ENCODE measurements at places on chromosomes 1 and 21. TPM values are rescaled to one million over a fixed set of nuclear protein-coding genes. Genes with fewer than 3 reads are reported as not detected.

Gene TMEM9
- total RNA-seq, result 105 TPM

DNA sequence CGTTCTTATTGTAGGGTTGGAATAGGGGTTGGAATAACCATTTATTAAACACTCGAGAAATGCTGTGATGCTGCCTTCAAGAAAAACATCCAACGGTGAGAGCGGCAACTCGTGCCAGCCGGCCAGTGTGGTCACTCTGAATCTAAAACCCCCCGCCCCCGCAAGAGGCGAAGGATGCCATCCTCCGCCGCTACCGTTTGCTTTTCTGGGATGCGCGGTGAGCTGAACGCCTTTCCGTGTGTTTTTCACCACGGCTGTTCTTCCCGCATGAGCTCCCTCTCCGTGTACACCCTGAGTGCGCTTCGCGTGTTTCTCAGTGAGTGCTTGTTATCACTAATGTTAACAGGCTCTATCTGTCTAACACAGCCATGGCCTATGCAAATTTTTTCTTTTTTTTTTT, 42.0 kb upstream of the RIPK4 start:
- DNase-seq, result no peak

DNA sequence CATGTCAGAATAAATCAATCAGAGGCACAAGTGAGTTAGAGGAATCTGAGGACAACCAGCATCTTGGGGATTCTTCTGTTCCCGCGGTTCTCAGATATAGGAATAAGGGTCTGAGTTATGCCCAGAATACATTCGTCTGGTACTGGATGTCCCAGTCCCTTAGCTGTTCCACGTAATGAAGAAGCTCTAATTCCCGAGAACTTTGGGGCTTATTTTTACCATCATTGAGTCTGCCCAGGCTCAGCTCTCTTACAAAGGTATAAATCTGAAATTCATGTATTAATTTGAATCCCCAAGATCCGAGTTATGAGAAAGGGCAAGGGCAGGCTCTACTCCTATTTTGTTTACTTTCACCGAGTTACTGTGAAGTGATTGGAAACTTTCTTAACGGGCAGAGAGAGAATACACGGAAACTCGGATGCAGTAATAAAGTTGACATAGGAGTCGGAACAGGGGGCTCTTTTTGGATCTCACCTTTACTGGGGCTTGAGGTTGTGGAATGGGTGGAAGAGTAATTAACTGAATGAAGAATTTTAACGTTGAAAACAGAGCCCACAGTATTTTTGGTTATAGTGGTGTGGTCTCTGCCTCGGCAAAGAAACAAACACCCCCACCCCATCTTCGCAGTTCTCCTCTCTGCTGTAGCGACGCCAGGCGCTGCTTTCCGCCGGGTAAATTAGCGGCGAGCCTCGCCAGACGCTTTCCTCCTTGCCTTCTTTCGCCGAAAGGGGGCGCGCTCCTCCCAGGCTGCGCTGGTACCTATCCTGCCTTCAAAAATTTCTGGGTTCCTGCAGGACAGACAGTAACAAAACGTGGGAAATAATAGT, 7.1 kb downstream of the PRRX1 start:
- no peak for DNase-seq

Gene ILDR2
- 0.69 TPM for total RNA-seq

Gene PGBD5
- total RNA-seq, result 0.06 TPM

Gene SIM2
- total RNA-seq, result 9.1 TPM

DNA sequence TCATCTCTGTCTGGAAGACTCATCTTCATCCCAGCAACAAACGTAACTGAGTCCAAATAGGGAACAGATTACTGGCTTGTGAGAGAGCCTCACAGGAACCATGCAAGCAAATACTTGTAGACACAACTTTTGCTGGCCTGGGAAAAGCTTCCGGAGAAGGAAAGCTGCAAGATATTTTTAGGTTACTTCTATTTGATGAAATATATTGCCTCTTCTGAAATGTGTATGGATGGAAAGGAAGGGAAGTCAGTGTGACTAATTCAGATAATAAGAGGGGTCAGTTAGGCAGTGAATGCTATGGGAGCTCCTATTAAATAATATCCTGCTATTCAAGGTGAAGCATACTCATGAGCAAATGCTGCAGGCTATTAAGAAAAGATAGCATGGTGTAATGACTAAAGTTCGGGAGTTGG, 20.4 kb upstream of the FGGY start:
- no peak for DNase-seq

Gene PLEKHA6
- total RNA-seq, result 36.2 TPM

Gene CYP4Z1
- total RNA-seq, result not detected

- DNase-seq, result peak; percentile 38
Measured at GRCh38 chr1:87084244-87084836, 169.9 kb downstream of the HS2ST1 start.

Gene CFHR3
- total RNA-seq, result 0.75 TPM

DNA sequence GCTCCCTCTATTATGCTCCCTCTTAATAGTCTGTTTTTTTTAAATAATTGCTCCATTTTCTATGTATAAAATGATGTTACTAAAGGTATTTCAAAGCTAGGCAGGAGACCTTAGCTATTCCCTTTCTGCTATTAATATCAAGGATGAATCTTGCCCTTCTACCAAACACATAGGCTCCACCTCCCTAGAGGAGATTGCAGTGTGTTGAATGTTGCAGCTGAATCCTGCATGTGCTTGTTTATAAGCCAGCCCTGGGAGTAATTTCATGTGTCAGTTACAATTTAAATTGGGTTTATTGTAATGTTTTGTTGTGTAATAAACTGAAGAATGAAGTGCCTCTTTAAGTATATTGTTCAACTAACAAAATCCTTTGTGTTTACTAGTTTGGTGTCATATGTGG, 66.0 kb downstream of the TMEM200B start:
- no peak for DNase-seq

Gene WDR47
- total RNA-seq, result 22.0 TPM

GRCh38 chr1:172142324-172142723, 278.2 kb upstream of the C1orf105 start:
- peak; percentile 31 for DNase-seq

- no peak for DNase-seq
Measured at GRCh38 chr21:37045556-37045955, 27.3 kb downstream of the PIGP start.

- DNase-seq, result no peak
Measured at GRCh38 chr1:43331688-43332087, 5.9 kb upstream of the MPL start.

DNA sequence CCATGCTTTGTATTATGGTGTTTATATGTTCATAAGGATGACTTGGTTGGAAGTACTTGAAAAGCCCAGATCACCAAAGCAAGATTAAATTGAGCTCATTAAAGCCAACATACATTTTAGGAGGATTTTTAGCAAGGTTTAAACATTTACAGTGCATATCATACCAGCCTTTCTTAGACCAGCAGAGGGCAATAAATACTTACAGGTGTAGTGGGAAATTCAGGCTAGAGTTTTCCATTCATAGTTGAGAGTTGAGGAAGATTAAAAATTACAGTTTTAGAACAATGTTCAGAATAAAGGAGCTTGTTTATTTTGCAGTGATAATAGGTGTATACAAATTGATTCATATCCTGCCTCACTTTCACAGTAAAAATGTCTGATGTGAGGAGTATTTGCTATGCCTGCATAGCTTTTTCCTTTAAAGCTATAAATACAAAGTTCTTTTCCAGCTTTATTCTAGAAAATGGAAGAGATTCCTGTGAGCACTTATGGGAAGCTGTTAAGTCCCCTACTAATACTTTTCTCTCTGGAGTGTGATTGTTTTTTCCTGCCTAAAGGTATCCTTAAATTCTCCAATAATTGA, 35.3 kb downstream of the DTL start:
- DNase-seq, result peak; percentile 33

DNA sequence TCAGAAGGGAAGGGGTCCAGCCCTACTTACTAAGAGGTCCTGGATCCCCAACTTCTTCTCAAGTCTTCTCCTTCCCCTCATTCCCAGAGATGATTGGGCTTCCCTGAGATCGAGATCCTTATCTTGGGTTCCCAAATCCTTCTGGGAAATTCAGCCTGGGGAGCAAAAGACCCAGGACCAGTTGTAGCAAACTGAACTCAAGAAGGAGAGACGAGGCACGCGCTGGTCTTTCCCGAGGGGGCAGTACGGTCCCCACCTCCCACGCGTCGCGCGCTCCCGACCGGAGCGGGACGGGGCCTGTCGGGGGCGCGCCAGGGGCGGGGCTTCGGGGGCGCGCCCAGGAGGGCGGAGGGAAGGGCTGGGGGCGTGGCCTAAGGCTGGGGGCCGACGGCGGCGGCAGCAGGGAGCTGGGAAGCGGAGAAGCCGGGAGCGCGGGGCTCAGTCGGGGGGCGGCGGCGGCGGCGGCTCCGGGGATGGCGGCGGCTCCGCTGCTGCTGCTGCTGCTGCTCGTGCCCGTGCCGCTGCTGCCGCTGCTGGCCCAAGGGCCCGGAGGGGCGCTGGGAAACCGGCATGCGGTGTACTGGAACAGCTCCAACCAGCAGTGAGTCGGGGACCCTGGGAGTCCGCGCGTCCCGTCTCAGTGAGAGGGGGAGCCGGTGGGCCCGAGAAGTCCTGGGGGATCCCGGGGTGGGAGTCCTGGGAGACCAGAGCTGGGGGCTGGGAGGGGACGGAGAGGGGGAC, at the start of gene EFNA3:
TSS of gene EFNA3 (plus strand) at position 369 of the 741 bp plus-strand sequence. CDS start at position 474, 105 bp downstream.
- DNase-seq, result peak; percentile 31

DNA sequence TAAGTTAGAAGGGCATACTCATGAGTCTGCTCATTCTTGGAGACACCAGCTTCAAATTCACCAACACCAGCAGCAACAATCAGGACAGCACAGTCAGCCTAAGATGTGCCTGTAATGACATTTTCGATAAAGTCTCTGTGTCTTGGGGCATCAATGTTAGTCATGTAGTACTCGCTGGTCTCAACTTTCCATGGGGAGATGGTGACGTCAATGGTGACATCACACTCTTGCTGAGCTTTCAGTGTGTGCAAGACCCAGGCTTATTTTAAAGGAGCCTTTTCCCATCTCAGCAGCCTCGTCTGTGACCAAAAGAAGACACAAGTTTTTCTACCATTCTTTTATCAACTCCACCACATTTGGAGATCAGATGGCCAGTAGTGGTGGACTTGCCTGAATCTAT, 75.5 kb downstream of the SERINC2 start:
- no peak for DNase-seq

- DNase-seq, result no peak
Measured at GRCh38 chr1:15384301-15384901, 25.3 kb upstream of the EFHD2 start.

Measured in LHCN-M2 (cell line).